Activated CD4-positive, alpha-beta memory T cell treated with anti-CD3 and anti-CD28 coated beads, Interleukin-2, amount 10 ng/mL, durations not matched to agents 7 days and 5 days (primary cell): ENCODE measurements at places on chromosomes 2 and 18. TPM values are rescaled to one million over a fixed set of nuclear protein-coding genes. Genes with fewer than 3 reads are reported as not detected.

- DNase-seq = no peak
Measured at GRCh38 chr2:17228461-17228860, 289.8 kb downstream of the RAD51AP2 start.

DNA sequence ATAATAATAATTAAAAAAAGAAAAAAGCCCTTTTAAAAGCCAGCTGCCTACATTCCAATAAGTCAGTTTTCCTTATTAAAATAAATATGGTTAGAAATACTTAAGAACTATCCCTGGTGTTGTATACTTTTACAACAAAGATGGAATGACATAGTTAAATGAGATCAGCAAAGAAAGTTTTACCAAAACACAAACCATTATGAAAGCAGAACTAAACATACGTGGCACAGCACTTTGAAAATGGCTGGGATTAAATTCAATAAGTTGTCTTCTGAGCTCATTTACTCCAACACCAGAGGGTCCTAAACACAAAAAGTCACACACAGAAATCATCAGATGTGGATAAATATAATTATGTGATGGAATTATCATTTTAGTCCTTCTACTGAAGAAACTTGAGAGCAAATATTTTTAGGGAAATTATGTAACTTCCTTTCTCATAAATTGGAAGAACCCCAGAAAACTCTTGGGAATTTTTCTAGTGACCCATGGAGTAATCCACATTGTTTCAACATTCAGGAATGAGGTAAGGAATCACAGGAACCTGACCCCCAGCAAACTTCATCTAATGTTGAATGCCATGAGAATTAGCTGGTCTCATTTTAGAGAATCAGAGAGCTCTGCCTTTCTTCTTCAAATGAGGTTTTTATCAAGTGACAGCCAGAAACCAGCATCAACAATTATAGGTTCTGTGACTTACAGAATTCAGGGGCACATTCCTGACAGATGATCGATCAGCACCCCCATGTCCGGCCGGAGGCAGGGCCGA lies 11.5 kb upstream of the TMEM237 start:
- no peak for DNase-seq

DNA sequence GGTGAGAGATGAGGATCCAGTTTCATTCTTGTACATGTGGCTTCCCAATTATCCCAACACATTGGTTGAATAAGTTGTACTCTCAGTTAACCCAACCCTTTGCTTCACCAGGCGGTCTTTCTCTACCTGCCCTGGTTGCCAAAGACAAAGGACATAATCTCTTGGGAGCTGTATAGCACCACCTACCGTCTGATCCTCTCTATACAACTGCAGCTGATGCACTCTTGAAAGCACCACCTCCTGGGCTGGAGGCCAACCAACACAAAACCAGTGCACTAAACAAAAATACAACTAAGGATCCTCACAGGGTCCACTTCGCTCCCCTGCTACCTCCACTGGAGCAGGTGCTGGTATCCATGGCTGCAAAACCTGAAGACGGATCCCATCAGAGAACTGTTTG lies 473.6 kb upstream of the NRXN1 start:
- no peak for DNase-seq

GRCh38 chr2:20585359-20585709 lies 65.6 kb downstream of the HS1BP3 start:
- no peak for DNase-seq

- DNase-seq = no peak
Measured at GRCh38 chr18:59208602-59209125, 11.3 kb upstream of the GRP start.

DNA sequence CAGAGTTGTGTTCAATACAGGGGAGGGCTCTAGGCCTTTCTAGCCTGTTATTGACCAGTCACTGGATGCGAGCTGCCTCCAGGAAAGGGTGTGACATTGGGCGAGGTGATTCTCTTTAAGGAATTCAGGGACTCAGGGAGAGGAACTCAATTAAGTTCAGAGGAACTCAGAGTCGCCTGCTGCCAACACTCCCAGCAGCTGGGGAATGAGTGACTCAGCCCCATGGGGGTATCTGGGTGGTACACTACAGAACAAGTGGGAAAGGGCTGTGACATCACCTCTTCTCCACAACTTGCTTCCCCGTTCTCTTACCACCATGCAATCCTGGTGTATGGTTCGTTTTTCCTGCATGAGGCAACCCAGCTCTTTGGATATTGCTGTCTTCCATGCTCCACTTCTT lies 50.4 kb upstream of the CYRIA start:
- DNase-seq = no peak

Gene SLC25A12
- total RNA-seq = 28.1 TPM

- no peak for DNase-seq
Measured at GRCh38 chr2:60260639-60261296, 292.7 kb downstream of the BCL11A start.

Gene SMAD4
- total RNA-seq = 80.3 TPM

- no peak for DNase-seq
Measured at GRCh38 chr18:57343833-57344232, 8.5 kb upstream of the ST8SIA3 start.
